ENCODE measurements at places on chromosomes 16 and 17.

- no peak for DNase-seq
Observed at GRCh38 chr16:88910284-88911135, 44.0 kb upstream of the PABPN1L start.

GRCh38 chr17:75059369-75060345 lies 12.6 kb downstream of the KCTD2 start:
- no peak for DNase-seq

GRCh38 chr17:9768381-9768934 lies 22.9 kb downstream of the DHRS7C start:
- DNase-seq: no peak

GRCh38 chr16:1823821-1824220 lies 2.8 kb downstream of the HAGH start:
- DNase-seq: no peak

Data from stimulated activated CD8-positive, alpha-beta memory T cell treated with anti-CD3 and anti-CD28 coated beads, Interleukin-15, amount 100 ng/mL, for 24 hours (primary cell).